CD4-positive, alpha-beta memory T cell (primary cell): ENCODE measurements at places on chromosomes 1 and 21. TPM values are rescaled to one million over a fixed set of nuclear protein-coding genes. Genes with fewer than 3 reads are reported as not detected.

The TBX15 gene
- total RNA-seq = not detected

The OR2T29 gene
- not detected for total RNA-seq

The OR2M4 gene
- total RNA-seq = not detected

The LRRN2 gene
- not detected for total RNA-seq

The FRRS1 gene
- 0.29 TPM for total RNA-seq

The AVPR1B gene
- total RNA-seq = not detected

The SELP gene
- total RNA-seq = 2.2 TPM

The REG4 gene
- total RNA-seq = not detected

The ACTL8 gene
- total RNA-seq = not detected

DNA sequence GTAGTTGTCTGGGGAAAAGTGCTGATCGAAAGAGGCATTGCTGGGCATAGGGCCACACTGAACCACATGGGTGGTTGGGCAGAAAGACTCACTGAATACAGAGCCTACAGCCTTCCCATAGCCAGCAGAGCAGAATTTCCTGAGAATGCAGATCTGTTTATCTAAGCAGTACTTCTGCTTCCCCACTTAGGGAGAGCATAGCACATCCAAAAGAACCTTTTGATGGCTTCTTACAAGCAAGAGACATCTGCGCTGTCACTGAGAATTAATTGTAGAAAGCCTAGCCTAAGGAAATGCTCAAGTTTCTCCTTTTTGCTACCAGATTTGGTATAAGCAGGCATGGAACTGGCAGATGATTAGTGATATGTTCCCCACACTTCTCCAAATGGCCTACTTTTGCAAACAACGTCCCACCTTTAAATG, 13.0 kb upstream of the KLHDC8A start:
- no peaks in the 10 kb centered on the region for H3K27me3 ChIP-seq
- H3K4me3 ChIP-seq = no peak overlapping the region
- DNase-seq = no peak
- H3K27ac ChIP-seq = no peak overlapping the region
- H3K36me3 ChIP-seq = no peaks in the 10 kb centered on the region

DNA sequence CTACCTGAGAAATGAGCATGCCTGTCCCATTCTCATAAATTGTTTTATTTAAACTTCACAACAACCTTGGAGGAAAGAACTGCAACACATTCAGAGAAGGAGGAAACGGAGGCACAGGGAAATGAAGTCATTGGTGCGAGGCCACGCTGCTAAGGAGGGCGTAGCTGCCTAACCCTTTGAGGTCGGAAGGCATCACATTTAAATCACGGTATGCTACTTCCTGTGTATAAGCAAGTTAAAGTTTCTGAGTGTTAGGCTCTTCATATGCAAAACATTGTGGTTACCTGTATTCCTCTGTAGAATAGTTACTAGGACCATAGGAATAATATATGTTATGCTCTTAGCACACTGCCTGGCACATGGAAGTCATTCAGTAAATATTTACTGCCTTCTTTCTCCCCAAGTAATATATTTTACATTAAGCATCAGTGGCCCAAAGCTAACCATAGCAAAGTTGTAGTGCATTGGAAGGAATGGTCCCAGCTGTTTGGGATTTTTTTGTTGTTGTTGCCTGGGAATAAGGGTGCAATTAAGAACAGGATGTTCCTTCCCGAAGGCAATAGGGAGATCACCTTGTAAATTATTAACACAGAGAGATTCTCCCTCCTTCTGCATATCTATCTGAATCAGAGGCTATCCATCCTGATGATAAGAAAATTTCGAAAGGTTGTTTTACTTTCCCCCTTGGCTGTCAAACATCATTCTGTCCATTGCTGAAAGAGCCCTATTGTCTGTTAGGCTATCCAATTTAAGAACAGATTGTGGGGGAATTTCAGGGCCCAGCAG, 192.2 kb upstream of the C8B start:
- H3K36me3 ChIP-seq = no peaks in the 10 kb centered on the region
- no peaks in the 10 kb centered on the region for H3K27me3 ChIP-seq
- H3K4me1 ChIP-seq = no peaks in the 10 kb centered on the region
- DNase-seq = no peak
- H3K4me3 ChIP-seq = no peak overlapping the region

GRCh38 chr1:19690342-19690741, 25.7 kb downstream of the HTR6 start:
- no peaks in the 10 kb centered on the region for H3K36me3 ChIP-seq
- H3K4me1 ChIP-seq = peaks cover 48% of the 10 kb centered on the region
- DNase-seq = no peak
- no peak overlapping the region for H3K27ac ChIP-seq
- no peak overlapping the region for H3K4me3 ChIP-seq

DNA sequence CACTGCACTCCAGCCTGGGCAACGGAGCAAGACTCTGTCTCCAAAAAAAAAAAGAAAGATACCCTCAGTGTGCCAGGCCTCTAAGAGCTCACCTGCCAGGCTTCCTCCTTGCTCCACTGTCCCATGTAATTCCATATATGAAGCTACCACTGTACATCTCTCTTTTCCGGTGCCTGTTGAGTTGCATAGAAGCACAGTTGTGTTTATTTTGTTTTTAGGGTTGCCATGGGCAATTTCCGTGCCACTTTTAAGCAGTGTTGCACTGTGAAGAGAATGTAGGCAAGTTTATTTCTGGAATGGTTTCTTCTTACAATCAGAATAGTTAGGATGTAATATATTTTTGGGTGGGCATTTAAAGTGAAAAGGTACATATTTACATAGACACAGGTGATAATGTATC, 23.3 kb downstream of the MR1 start:
- DNase-seq = no peak
- no peak overlapping the region for H3K27ac ChIP-seq
- H3K4me1 ChIP-seq = peaks cover 6% of the 10 kb centered on the region
- no peak overlapping the region for H3K4me3 ChIP-seq
- no peaks in the 10 kb centered on the region for H3K27me3 ChIP-seq

GRCh38 chr1:232830661-232831060, 25.4 kb downstream of the MAP10 start:
- no peak overlapping the region for H3K27ac ChIP-seq
- H3K4me1 ChIP-seq = no peaks in the 10 kb centered on the region
- no peak for DNase-seq
- no peaks in the 10 kb centered on the region for H3K27me3 ChIP-seq
- H3K36me3 ChIP-seq = no peaks in the 10 kb centered on the region

DNA sequence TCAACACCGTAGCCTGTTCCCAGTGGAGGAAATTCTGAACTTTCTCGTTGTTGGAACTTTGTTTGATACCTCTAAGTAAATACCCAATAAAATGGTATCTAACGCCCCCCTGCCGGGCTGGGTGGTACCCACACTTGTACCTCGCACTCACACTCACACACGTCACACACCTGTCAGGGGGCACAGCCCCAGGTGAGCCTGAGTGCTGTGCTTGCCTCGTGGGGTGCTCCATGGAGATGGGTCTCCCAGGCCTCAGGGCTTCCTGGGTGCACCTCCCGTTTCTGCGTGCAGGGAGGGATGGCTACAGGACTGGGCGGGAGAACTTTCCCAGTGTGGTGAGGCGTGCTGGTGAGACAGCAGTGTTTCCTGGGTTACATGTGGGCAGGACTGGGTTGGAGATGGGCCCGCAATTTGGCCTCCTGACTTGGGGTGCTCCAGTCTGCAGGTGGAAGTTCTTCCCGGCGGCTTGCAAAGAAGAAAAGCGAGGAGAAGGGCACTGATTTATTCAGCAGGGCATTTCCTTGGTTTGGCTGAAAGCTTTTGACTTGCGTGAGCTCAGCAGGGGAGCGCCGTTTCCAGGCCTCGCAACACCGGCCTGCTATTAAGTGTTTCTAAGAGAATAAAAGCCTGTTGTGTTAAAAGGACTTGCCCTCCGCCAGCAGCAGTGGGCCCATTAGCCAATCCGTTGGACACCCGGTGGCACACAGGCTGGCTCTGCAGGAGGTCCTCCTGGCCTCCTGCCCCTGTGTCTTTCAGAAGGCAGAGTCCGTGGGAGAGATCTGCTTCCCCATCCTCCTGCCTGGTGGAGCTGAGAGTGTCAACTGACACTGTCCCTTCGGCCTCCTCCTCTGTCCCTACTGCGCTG, 79.7 kb downstream of the KIF26B start:
- no peak overlapping the region for H3K27ac ChIP-seq
- H3K4me1 ChIP-seq = no peaks in the 10 kb centered on the region
- DNase-seq = no peak
- no peaks in the 10 kb centered on the region for H3K27me3 ChIP-seq

DNA sequence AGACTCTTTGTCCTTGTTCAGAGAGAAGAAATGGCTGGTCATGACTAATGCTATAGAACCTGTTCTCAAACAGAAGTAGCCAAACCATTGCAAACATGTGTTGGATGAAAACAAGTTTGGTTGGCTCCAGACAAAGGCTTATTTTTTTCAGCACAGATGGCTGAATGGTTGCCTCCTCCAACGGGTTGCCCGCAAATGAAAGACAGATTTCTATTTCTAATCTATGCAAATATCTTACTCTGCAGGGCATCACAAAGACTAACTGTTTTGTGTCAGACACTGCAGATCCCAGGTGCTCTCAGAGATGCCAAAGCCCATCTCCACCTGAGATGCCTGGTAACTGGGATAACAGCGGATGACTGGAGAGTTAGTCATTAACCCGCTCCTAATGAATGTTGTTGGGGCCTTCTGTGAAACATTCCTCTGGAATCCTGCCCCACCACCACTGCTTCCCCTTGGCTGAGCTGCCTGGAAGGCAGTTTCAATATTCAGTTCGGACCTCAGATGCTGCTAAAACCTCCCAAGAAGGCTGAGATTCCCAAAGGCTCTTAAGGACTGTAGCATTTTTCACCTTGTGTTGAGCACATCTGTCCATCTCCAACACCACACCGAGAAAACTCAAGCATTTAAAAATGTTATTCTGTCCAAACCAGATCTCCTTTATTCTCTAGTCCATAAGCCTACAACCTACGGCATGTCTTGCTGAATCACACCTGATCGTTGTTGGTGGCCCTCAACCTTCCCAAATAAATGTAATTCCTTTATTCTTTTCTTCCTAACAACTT, 104.4 kb downstream of the PTPN14 start:
- no peak for DNase-seq
- no peaks in the 10 kb centered on the region for H3K4me1 ChIP-seq
- no peaks in the 10 kb centered on the region for H3K27me3 ChIP-seq
- H3K36me3 ChIP-seq = no peaks in the 10 kb centered on the region

DNA sequence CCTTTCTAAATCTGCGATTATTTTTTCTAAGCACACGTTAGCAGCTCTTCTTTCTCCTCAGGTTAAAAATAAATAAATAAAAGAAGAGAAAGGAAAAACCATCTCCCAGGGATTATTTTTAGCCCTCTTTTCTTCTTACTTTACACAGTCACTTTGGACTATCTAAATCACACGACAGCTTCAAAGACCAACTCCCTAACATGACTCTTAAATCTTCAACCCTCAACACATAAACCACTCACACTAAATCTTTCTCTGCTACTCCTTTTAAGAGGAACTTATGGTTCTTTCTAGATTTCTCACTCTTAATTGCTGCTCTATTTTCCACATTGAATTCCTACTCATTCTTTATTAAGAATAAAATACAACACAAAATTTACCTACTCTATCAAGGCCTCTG, 1095.0 kb upstream of the B3GALT2 start:
- H3K4me3 ChIP-seq = no peak overlapping the region
- H3K27ac ChIP-seq = no peak overlapping the region
- DNase-seq = no peak
- no peaks in the 10 kb centered on the region for H3K4me1 ChIP-seq
- no peaks in the 10 kb centered on the region for H3K36me3 ChIP-seq

DNA sequence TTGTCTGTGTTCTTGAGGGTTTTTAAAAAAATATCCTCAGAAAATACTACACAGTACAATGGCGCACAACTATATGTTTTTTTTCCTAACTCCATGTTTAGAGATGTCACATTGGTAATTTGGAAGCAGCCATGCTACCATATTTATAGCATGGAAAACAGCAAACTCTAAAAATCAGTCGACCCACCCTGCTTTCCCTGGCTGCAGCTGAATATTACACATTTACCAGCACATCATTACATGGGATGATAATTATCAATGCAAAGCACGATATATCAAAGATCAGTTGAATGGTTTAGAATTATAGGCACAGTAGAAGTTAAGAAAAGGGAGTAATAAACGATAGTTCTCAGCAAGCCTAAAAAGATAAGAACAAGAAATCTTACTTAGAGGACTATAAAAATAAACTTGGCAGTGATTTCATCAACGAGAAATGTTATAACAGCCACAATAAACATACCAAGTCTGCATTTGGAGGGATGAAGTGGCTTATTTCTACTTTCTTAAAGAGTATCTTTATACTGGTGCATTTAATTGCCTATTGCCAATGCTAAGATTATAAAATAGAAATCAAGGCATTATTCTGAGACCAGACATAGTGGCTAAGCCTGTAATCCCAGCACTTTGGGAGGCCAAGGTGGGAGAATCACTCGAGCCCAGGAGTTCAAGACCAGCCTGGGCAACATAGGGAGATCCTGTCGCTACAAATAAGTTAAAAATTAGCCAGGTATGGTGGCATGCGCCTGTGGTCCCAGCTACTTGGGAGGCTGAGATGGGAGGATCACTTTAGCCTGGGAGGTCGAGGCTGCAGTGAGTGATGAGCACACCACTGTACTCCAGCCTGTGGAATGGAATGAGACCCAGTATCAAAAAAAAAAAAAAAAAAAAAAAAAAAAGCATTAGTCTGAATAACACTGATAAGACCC, 43.4 kb downstream of the WDR64 start:
- no peak overlapping the region for H3K27ac ChIP-seq
- H3K27me3 ChIP-seq = no peaks in the 10 kb centered on the region
- H3K4me1 ChIP-seq = no peaks in the 10 kb centered on the region
- H3K36me3 ChIP-seq = no peaks in the 10 kb centered on the region

GRCh38 chr1:234526922-234527321, 47.9 kb upstream of the TARBP1 start:
- no peak for DNase-seq
- H3K27ac ChIP-seq = no peak overlapping the region
- no peak overlapping the region for H3K4me3 ChIP-seq
- no peaks in the 10 kb centered on the region for H3K27me3 ChIP-seq
- H3K36me3 ChIP-seq = no peaks in the 10 kb centered on the region

- H3K27me3 ChIP-seq = no peaks in the 10 kb centered on the region
- no peak overlapping the region for H3K4me3 ChIP-seq
- no peak overlapping the region for H3K27ac ChIP-seq
- no peaks in the 10 kb centered on the region for H3K36me3 ChIP-seq
- no peak for DNase-seq
Observed at GRCh38 chr1:68958958-68959357, 462.1 kb upstream of the DEPDC1 start.

- H3K27me3 ChIP-seq = no peaks in the 10 kb centered on the region
- no peaks in the 10 kb centered on the region for H3K36me3 ChIP-seq
- H3K27ac ChIP-seq = no peak overlapping the region
- no peak overlapping the region for H3K4me3 ChIP-seq
- no peaks in the 10 kb centered on the region for H3K4me1 ChIP-seq
Observed at GRCh38 chr1:177789956-177790355, 179.9 kb downstream of the SEC16B start.

- H3K27me3 ChIP-seq = peaks cover 17% of the 10 kb centered on the region
- H3K4me1 ChIP-seq = no peaks in the 10 kb centered on the region
- DNase-seq = no peak
- H3K4me3 ChIP-seq = no peak overlapping the region
Observed at GRCh38 chr1:38800720-38801671, 58.6 kb downstream of the RRAGC start.

- no peaks in the 10 kb centered on the region for H3K36me3 ChIP-seq
- H3K27ac ChIP-seq = no peak overlapping the region
- DNase-seq = peak; percentile 1
- H3K27me3 ChIP-seq = peaks cover 12% of the 10 kb centered on the region
- H3K4me1 ChIP-seq = peaks cover 10% of the 10 kb centered on the region
Observed at GRCh38 chr1:98662356-98662670, 792 bp downstream of the SNX7 start.
